ENCODE measurements at places on chromosomes 1 and 21.

GRCh38 chr21:46667741-46668380, 32.4 kb downstream of the PRMT2 start:
- DNase-seq: peak; percentile 34

DNA sequence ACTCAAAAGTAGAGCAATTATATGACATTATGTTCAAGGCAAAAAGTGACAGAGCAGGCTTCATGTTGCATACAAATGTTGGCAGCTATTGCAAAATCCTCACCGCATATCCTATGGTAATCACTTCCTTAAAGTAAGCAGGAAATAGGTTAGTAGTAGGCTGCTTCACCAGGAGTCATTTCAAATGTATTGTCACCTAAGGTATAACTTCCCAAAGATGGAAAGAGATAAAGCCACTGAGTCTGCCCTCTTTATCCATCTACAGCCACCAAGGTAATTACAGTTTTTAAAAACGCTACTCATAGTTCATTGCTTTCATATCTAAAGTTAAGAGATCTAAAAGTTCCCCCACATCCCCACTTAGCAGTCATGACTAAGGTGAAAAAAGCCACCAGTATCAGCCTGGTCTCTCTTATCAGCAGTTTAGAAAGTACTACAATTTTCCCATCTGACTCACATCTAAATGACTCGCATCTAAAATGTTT, 31.6 kb upstream of the UBE2U start:
- no peak for DNase-seq

- no peak for DNase-seq
Observed at GRCh38 chr21:23792300-23792699, 1815.0 kb downstream of the MRPL39 start.

- DNase-seq: no peak
Observed at GRCh38 chr21:41600116-41600515, 92.2 kb upstream of the TMPRSS2 start.

GRCh38 chr1:37764414-37764825, 500 bp downstream of the EPHA10 start:
- DNase-seq: no peak

DNA sequence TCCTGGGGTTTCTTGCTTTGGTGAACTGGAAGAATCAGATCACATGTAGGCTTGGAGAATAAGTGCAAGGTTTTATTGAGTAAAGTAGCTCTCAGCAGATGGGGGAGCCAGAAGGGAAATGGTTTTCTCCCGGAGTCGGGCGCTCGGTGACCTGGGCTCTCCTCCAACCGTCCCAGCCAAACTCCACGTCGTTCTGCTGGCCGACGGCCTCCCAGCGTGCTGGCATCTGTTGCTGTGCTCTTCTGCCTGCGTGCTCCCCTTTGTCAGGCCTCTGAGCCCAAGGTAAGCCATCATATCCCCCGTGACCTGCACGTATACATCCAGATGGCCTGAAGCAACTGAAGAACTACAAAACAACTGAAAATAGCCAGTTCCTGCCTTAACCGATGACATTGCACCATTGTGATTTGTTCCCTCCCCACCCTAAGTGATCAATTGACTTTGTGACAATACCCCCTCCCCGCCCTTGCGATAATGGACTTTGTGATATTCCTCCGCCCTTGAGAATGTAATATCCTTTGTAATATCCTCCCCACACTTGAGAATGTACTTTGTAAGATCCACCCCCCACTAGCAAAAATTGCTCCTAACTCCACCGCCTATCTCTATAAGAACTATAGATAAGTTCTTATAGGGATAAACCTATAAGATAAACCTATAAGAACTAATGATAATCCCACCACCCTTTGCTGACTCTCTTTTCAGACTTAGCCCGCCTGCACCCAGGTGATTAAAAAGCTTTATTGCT, 88.3 kb downstream of the SMYD3 start:
- DNase-seq: no peak

- no peak for DNase-seq
Observed at GRCh38 chr1:21899267-21899810, 37.8 kb downstream of the HSPG2 start.

DNA sequence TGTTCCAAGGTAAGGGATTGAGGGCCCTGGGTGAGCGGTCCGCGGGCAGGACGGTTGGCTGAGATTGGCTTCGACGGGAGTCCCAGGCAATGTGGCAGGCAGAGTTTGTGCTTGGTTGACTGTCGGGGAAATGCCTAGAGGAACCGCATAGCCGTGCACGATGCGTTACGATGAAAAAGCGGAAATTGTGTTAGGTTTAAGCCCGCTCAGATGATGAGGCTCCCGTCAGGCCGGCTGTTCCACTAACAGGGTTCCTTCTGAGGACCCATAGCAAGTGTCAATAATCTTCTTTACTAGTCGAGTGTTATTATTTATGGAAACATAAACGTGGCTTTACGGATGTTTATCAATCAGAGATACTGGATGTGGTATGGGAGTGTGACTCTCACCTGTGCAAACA, 117.8 kb upstream of the COL6A1 start:
- no peak for DNase-seq

DNA sequence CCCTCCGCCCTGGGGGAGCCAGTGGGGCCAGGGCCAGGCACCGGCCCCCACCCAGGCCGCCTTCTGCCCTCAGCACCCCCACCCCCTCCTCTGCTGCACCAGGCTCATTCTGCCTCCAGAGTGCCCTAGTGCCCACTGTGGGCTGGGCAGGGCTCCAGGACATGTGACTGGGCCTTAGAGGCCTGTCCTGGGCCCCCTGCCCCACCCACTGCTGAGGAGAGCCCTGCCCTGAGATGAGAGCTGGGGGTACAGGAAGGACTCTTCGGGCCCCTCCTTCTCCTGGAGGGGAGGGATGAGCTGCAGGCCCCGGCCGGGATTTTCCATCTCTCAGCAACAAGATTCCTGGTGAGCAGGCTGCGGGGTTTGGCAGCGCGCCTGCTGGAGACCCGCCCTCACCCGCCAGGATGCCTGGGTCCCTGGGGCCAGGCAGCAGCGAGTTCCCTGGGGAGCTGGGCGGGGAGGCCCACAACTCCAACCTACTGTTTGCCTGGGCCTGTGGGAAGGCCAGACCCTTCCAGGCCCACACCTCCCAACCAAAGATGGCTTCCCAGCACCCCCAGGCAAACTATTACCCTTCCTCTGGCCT, 14.0 kb downstream of the AHDC1 start:
- peak; percentile 95 for DNase-seq

- no peak for DNase-seq
Observed at GRCh38 chr1:228802386-228803220, 67.3 kb downstream of the RHOU start.

- no peak for DNase-seq
Observed at GRCh38 chr1:53712276-53712675, 26.7 kb downstream of the GLIS1 start.

DNA sequence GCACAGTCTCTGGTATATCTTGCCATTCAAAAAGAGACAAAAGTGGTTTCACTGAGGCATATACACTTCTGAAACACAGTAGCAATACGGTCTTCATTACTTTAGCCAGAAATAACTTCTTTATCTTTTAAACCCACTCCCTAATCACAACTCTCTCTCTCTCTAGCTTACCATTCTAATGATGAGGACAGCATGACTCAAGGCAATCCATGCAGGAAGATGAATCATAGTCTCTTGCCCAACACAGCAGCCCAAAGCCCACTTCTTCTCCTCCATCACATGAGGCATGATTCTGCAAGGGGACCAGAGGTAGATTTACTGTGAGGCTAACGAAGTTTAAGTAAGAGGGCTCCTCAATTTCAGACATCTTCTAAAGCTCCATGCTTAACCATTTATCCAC, 285.0 kb upstream of the NR5A2 start:
- DNase-seq: no peak

DNA sequence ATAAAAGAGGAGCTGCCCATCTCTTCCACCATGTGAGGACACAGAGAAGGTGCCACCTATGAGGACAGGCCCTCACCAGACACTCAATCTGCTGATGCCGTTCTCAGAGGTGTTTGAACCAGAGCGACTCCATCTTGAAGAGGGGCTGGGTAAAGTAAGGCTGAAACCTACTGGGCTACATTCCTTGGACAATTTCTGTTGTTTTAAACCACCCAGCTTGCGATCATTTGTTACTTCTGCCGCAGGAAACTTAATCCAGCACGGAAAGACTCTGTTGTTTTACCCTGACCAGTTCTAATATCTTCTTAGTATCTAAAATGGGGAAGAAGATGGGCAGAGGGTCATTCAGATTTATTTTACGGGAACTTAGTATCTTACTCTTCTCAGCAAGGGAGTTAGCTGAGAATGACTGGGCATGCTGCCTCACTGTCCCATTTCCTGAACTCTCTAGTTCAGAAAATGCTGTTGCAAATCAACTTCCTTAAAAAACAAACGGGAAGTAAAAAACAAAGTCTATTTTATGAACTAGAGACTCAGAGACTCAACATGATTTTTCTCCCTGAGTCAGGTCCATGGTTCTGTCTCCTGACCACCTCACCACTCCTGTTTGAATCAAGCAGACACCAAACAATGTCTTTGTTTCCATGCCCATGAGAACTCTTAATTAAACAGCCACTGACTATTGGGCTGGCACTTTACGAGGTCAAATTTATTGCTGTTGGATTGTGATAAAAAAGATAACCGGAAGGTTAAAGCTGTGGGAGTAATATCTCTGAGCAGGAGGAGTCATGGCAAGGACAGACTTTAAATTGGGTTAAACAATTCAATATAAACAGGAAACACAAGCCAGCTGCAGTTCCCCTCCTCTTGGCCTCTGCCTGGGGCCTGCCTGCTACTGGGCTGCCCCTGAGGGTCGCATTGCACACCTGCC, 23.8 kb upstream of the IFNAR1 start:
- DNase-seq: peak; percentile 25

- no peak for DNase-seq
Observed at GRCh38 chr1:186865857-186866256, 37.1 kb downstream of the PLA2G4A start.

DNA sequence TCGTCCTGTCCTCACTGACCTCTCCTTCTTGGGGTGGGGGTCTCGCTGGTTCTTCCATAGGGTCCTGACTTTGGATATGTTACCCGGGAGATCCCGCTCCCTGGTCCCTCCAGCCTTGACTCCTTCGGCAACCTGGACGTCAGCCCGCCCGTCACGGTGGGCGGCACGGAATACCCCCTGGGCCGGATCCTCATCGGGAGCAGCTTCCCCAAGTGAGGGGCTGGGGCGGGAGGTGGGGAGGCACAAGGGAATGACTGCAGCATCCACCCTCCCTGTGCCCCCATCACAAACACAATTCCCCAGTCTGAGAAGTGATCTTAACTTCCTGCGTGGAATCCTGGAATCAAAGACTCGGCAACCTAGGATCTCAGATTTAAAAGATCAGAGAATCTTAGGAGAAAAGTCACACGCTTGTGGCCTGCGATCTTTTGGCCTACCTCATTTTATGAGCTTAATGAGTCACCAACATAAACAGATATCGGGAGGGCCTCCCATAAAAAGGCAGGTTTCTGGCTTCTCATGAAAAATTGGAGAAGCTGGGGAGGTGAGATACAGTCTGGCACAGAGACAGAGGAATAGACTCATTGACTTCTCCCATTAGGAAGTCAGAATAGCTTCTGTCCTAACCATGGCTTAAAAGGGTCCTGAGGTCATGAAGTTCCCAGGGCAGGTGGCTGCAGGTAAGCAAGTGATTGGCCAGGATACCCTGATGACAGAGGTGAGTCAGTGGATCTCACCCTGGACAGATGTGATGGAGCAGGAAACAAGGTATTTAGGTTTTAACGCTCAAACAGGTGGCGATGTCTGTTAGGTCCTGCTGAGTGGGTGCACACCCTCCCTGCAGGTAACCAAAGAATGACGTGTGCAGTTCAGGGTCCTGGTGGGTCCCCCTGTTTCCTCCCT, 15.9 kb upstream of the PADI3 start:
- peak; percentile 38 for DNase-seq

DNA sequence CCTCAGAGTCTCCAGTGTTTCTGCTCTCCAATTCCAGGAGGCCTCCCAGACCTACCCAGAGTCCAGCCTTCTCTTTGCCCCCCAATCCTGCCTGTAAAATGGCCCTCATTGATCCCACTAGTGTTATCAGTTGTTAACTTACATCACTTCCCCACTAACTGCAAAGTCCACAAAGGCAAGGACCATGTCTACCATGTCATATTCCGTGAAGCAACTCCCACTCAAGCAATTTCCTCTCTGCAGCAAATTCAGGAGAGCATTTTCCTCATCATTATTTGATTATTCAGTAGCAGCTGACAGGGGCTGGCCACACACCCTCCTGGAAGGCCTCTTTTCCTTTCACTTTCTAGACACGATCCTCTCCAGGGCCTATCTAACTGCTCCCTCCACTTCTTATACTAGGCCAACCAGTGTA, 153.5 kb downstream of the RERE start:
- no peak for DNase-seq

DNA sequence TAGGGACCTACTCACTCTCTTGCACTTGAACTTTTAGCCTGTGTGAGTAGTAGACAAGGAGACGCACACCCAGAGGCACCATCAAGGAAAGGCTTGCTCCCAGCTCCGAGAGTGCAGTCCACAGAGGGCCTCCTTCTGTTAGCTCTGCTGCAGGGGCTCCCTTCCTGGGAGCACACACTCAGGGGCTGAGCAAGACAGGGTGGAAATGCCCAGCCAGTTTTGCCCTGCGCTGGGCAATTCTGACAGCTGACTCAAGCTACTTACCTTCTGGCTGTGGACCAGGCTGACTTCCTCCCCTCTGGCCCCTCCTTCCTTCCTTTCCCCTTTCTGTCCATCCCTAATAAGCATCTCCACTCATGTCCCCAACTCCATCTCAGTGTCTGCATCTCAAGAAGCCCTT, 449.1 kb downstream of the PTPRU start:
- DNase-seq: no peak

DNA sequence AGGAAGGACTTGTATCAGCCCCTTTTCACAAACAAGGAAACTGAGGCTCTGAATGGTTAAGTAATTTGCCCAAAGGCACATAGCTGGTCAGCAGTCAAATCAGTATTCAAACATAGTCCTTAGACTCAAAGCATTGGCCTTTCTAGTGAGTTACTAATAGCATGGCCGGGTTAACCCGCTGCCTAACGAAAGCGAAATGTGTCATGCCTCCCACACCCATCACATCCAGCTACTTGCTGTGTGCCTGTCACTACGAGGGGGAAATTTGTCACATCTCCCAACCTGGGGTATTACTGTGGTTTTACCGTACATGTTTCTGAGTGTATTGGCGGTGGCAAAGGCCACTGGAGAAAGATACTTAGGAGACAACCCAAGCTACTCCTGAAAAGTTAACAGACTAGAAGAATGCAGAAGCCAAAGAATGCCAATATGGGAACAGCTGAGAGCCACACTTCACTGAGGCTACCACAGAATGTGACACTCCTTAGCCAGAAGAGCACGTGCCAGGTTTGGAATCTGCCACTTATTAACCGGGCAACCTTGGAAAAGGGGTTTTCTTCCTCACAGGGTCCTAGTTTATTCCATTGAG, 363.5 kb downstream of the KCNH1 start:
- DNase-seq: no peak

- DNase-seq: no peak
Observed at GRCh38 chr1:20137604-20138003, 1.5 kb upstream of the PLA2G2F start.

- no peak for DNase-seq
Observed at GRCh38 chr1:165512816-165513215, 31.0 kb upstream of the LRRC52 start.

Data from COR-L47 (cell line).